Large intestine (tissue), 12 donors: ENCODE measurements at places on chromosomes 7 and 10.
A peak's percentile ranks its signal among the peaks of the same experiment; 100 is the strongest.

GRCh38 chr7:139613971-139614411 lies 90.5 kb downstream of the CLEC2L start:
- no peaks in the 10 kb centered on the region for H3K4me1 ChIP-seq
- H3K36me3 ChIP-seq: peaks cover 53% of the 10 kb centered on the region
- H3K27me3 ChIP-seq: no peaks in the 10 kb centered on the region
- H3K27ac ChIP-seq: no peak overlapping the region

DNA sequence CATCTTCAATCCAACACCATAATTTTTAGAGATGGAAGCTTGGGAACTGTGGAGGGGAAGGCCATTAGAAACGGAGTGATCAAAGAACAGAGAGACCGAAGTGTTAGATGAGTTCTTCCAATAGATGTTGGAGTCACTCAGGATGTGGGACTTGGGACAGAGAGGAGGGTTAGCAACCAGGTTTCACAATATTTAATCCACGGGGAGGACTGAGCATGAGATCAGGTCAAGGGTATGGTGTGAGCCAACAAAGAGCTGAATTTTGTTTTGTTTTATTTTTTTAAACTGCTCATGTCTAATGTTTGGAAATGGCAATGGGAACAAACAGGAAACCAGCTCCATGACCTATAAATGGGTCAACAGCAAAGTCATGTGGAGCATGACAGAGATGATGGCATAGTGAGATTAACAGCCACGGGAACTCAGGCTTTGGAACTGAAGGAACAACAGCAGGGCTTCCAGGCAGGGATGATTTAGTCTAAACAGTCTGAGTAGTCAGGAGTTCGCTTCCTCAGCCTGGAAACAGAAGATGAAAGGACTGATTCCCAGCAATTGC lies 38.9 kb upstream of the AMPH start:
- H3K27ac ChIP-seq: no peak overlapping the region
- no peaks in the 10 kb centered on the region for H3K27me3 ChIP-seq
- no peaks in the 10 kb centered on the region for H3K36me3 ChIP-seq
- no peak for DNase-seq
- H3K4me3 ChIP-seq: no peak overlapping the region
- no peaks in the 10 kb centered on the region for H3K4me1 ChIP-seq

DNA sequence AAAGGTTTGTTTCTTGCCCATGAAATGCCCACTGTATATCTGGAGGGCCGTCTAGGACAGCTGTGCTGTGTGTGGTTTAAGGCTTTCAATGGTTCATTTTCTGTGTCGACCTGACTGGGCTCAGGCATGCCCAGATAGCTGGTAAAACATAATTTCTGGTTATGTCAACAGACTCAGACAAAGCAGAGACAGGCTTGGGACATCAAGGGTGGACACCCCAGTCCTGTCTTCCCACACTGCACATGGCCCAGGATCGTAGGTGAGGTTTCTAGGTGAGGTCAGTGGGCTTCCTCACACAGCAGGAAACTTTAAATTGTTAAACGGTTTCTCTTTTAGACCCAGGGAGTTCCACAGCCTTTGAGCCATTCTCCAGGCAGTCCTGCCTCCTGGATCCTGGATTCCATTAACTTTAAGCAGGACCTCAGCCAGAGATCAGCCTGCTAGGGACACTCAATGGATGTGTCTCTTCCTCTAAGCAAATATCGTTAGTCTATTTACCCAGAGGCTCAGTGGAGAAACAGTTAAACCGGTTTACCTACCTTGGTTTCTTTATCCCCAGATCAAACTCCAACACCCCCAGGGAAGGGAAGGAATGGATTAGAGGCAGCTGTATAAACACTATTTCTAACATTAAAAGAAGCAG lies 66.4 kb downstream of the ST8SIA6 start:
- H3K27ac ChIP-seq: no peak overlapping the region
- no peak overlapping the region for H3K4me3 ChIP-seq
- H3K36me3 ChIP-seq: no peaks in the 10 kb centered on the region
- peaks cover 5% of the 10 kb centered on the region for H3K4me1 ChIP-seq
- peak; percentile 55 for DNase-seq

DNA sequence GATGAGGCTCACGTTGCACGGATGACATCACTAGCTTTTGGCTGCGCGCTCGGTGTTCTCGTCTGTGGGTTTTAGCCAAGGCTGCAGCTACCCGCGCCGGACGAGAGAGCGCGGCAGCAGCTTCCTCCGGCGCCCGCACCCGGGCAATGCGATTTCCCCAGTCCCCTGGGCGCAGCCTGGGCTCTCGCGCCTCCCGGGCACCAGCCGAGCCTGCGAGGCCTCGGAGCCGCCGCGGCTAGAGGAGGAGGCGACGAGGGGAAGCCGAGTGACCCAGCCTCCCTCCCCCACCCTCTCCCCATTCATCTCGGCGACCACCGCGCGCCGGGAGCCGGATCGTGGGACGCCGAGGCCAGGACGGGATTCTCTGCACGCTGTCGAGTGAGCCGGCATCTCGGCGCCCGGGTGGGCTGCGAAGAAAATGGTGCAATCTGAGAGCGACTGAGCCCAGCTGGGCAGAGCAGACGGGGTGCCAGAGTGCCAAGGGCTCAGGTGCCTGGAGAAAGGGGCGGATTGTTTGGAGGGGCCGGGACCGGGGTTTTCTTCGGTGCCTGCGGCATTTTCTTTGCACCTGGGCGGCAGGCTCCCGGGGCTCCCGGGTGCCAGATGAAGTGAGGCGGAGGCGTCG lies 1.2 kb upstream of the TMEM178B start:
- no peaks in the 10 kb centered on the region for H3K36me3 ChIP-seq
- peak overlapping the region; percentile 35 for H3K4me3 ChIP-seq
- DNase-seq: peak; percentile 42
- no peak overlapping the region for H3K27ac ChIP-seq
